Stimulated activated CD8-positive, alpha-beta memory T cell treated with anti-CD3 and anti-CD28 coated beads, Interleukin-4, amount 100 ng/mL, for 1 hour (primary cell): ENCODE measurements at places on chromosomes 6 and 20.

GRCh38 chr6:155787168-155787567, 331.5 kb upstream of the NOX3 start:
- DNase-seq: no peak

- no peak for DNase-seq
These were observed 37.1 kb downstream of the SUMO4 start for GRCh38 chr6:149437212-149437611.

DNA sequence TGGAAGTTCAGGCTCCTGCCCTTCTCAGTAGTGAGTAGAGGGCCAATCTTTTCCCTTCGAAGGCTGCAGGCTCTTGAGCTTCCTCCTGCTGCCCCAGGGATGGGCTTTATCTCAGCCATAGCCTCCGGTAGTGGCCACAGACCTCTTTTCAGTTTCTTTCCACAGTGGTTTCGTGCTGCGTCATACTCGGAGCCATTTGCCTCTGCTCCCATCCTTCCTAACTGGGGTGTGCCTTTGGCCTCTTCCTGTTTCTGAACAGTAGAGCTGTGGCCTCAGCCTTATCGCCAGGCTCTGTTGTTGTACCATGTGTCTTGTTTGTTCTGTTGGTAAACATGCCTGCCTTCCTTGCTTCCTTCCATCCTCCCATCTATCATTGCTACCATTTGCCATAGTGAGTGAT, 54.1 kb downstream of the TULP4 start:
- DNase-seq: no peak

DNA sequence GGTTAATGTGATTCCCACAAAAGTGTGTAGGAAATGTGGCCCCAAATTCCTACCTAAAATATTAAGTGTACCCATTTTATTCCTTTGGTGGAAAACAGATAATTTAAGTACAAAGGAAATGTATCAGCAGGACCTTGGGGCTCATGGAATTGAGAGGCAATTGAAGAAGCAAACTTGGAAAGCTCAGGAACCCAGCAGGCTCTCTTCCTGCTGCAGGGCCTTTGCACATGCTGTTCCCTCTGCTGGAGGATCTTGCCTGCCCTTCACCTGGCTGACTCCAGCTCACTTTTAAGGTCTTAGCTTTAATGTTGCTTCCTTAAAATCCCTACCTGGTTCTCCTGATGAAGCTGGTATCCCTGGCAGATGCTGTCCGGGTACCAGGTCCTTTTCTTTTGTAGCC, 9.8 kb upstream of the BLCAP start:
- DNase-seq: no peak

DNA sequence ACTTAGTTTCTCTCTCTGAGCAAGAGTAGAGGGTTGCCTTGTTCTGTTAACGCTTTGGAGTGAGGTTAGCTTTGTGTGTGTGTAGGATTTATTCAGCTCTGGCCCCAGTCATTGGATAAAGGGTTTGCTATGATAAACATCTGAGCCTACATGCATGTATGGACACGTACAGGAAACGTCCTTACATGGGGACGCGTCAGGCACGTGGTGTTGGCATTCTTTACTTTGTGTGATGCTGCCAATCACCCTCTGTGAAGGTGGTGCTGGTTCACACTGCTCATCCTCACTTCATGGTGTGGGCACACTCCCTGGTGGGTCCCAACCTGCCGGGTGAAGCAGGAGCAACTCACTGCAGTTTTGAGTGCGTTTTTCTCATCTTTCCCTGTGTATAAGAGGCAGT, 53.4 kb upstream of the CD93 start:
- no peak for DNase-seq
